Nucleus accumbens (tissue), 56 donors: ENCODE measurements at places on chromosomes 7 and 10.

GRCh38 chr7:31091924-31092434, 39.9 kb downstream of the ADCYAP1R1 start:
- DNase-seq: no peak

DNA sequence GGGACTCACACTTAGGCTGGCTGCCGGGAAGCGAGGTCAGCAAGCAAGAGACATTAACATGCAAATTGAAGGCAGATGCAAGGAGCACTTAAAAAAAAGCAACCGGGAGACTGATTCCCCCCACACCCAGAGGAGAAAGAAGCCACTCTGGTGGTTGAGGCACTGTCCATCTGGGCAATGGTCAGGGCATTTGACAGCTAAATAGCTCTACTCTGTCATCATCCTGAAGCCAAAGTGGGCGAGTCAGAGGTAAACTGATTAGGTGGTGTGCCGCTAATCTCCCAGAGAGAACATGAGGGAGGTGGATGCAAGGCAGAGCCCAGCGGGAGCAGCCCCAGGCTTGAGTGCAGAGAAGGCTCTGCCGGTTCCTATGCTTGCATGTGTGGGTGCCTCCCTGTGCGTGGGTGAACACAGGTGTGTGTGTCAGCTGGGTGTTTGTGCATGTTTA, 100.6 kb downstream of the PLXNA4 start:
- no peak for DNase-seq

- no peak for DNase-seq
These were observed 36.0 kb downstream of the SPAG6 start for GRCh38 chr10:22381262-22381661.

- DNase-seq: no peak
These were observed 94.0 kb upstream of the TARP start for GRCh38 chr7:38367301-38367890.

DNA sequence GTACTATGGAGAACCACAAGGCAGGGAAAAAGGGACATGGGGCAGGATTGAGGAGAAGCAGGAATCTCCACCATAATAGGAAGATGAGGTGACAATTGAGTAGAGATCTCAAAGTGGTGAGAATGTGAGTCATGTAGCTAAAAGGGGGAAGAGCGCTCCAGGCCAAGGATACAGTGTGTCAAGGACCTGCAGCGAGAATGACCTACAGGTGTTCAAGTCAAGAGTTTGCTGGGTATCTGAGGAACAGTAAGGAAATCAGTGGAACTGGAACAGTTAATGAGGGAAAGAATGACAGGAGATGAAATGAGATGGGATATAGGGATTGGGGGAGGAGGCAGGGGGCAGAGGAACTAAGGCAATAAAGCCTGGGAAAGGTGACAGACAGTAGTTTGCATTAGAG, 33.6 kb downstream of the SFR1 start:
- DNase-seq: no peak

- no peak for DNase-seq
These were observed 138.9 kb upstream of the PPIF start for GRCh38 chr10:79208251-79208983.

DNA sequence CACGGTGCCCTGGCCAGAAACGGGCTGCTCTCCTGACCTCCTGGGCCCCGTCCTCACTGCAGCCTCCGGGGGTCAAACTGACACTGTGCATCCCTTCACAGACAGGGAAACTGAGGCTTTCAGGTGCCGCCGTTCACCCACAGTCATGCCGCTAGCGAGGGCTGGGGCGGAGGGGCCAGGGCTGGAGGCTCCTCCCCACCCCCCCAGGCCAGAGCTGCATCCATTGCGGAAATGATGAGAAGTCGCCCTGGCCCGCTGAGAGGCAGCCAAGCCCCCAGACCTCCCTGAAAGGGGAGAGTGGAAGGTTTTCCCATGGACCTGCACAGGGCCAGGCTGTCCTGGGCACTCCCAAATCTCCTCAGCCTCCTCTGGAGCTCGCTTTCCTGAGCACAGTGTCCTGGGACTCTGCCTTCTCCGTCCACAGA, 16.5 kb upstream of the INPP5A start:
- DNase-seq: no peak

DNA sequence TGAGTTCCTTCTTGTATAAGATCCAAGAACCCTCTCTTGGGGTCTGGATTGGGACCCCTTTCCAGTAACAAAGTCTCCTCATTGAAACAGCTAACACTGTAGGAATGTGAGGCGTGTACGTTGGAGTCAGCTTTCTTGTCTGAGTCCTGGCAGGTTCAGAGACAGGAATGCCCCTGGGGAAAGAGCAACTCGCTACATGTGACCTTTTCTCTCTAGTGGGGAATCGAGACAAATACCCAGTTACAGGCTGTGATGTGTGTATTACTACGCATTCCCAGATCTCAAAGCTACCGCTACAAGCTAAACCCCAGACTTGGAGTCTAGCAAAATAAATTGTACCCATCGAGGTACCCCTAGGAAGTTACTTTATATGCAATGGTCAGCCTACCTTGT, 85.6 kb upstream of the FRMD4A start:
- no peak for DNase-seq

GRCh38 chr7:32075612-32076011, 5.4 kb upstream of the PDE1C start:
- DNase-seq: no peak

- DNase-seq: no peak
These were observed 9.5 kb downstream of the RAB18 start for GRCh38 chr10:27513451-27514191.

- DNase-seq: no peak
These were observed 247.3 kb downstream of the ETV1 start for GRCh38 chr7:13742126-13742525.

DNA sequence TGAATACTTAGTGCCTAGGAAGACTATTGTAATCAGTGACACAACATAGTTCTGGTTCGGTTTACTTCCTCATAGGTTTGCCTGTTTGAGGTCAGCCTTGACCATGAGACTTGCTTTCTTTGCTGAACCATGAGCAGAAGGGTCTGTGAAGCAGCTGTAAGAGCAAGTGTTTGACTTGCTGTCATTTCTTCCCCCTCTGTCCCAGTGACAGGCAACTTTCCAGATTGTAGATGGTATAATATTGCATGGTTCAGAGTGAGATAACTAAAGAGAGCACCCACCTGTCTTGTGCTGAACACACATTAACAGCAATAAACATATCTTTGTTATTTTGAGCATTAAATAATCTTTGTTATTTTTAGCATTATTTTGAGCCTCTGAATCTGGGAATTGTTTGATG, 9.3 kb upstream of the RTKN2 start:
- DNase-seq: no peak

DNA sequence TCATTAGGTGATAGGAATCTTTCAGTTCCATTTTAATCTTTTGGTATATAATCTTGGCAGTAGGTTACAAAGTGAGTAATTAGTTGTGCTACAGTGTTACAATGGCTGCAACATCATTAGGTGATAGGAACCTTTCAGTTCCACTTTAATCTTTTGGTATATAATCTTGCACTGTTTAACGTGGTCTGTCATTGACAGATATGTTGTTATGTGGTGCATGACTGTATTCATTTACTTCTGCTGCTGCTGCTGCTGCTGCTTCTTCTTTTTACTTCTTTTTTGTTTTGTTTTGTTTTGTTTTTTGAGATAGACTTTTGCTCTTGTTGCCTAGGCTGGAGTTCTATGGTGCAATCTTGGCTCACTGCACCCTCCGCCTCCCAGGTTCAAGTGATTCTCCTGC, 28.6 kb downstream of the ST7 start:
- no peak for DNase-seq

DNA sequence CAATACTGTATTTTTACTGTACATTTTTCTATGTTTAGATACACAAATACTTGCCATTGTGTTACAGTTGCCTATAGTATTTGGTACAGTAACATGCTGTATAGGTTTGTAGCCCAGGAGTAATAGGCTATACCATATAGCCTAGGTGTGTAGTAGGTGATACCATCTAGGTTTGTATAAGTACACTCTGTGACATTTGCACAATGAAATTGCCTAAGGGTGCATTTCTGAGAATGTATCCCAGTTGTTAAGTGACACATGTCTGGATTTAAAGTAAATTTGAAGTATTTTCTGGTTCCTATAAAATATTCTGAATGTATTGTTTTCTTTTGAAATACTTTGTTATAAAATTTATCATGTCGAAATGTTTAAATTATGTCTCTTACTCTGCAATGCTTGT, 7.2 kb downstream of the CDK14 start:
- no peak for DNase-seq

GRCh38 chr7:105685161-105685560, 103.9 kb upstream of the EFCAB10 start:
- DNase-seq: no peak

GRCh38 chr7:67554986-67555385, 558.4 kb downstream of the TYW1 start:
- DNase-seq: no peak

- DNase-seq: no peak
These were observed 1.7 kb downstream of the RAMP3 start for GRCh38 chr7:45159296-45159695.

DNA sequence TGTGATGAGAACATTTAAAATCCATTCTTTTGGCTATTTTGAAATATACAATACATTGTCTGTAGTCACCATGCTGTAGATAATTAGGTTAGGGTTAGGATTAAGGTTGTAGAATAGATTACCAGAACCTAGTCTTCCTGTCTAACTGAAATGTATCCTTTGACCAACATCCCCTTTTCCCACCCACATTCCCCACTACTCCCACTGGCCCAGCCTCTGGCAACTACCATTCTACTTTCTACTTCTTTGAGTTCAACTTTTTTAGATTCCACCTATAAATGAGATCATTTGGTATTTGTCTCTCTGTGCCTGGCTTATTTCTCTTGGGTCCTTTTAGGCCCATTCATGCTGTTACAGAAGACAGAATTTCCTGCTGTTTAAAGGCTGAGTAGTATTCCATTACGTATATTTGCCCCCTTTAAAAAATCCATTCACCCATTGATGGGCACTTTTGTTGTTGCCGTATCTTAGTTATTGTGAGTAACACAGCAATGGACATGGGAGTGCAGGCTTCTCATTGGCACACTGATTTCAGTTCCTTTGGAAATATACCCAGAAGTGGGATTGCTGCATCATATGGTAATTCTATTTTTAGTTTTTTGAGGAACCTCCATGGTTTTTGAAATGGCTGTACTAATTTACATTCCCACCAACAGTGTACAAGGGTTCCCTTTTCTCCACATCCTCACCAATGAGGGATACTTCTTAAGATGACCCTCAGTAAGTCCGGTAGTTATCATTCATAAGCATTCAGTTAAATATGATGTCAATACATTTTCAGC, 104.0 kb downstream of the RALA start:
- no peak for DNase-seq

DNA sequence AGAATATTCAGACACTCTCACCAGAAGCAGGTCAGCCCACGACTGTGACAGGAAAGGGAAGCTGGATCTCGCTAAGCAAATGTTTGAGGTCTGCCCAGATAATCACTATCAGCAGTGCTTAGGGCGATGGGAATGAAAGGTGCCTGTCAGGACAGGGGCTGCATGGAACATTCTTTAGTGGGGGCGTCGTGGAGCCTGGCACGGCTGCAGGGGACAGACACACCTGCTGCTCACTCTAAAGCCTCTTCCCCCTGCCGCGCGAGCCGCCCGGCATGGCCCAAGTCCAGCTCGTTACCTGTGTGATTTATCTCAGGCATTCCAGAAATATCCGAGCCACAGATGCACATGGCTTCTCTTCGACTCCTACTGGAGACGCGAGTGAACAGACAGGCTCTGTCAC, 235.5 kb downstream of the GLRX3 start:
- DNase-seq: no peak

- no peak for DNase-seq
These were observed 242.9 kb downstream of the PTEN start for GRCh38 chr10:88106366-88106765.

DNA sequence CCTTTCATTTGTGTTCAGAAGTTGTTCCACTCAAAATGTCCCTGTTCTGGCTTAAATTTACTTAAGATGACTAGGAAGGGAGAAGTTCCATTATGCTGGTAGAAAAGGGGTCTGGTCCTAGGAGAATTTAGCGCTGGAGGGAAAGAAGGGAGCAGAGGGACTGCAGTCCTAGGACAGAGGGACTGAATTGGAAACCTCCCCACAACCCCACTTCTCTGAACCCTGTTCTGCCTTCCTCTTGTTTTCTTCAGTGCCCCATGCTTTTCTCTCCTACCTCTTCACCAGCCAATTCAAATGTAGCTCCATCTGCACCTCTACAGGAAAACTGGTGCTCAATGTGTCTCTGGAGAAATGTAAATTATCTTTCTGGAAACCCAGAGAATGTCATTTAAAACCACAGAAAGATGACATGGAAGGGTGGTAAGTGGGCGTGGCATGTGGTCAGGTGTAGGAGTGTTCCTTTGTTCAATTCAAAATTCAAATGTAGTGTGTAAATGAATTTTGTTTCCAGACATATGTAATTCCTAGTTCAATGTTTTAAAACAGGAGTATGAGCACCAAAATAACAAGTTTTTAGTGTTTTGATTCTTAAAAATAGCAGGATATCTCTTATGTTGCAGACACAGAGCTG, 24.0 kb upstream of the RHOBTB1 start:
- DNase-seq: no peak

- no peak for DNase-seq
These were observed 7.6 kb upstream of the C10orf105 start for GRCh38 chr10:71727105-71727737.

DNA sequence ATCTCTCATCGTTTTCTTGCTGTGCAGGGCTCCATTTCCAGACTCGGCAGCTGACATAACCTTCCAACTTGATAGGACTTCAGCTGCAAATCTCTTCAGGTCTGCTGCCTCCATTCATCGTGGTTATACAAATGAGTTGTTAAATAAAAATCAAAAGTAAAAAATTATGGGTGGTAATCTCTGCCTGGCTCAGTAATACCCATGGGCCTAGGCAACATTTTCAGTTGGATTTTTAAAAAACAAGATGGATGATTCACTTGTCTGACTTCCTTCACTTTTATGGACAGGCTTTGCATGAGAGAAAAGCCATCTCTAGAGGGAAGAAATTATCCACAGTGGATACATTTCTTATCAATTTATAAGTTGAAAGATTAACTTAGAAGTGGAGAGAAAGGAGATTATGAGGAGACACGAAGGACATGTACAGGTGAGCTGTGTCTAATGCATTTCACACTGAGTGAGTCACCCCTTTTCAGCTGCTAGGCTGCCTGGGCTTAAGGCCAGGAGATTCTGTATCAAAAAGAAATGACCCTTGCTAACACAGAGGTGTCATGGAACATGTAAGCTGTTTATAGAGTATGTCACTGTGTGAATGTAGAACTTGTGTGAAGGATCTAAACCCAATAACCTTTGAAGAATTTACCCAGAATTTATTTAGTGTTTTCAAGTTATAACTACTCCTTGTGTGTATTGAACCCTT, 495.1 kb downstream of the AUTS2 start:
- DNase-seq: no peak
